ENCODE measurements at places on chromosomes 3 and 15. TPM values are rescaled to one million over a fixed set of nuclear protein-coding genes. Genes with fewer than 3 reads are reported as not detected.

The EPB42 gene
- not detected for total RNA-seq

The GPR149 gene
- total RNA-seq: not detected

The TRPC1 gene
- 3.1 TPM for total RNA-seq

The SPTSSB gene
- not detected for total RNA-seq

The PTH1R gene
- not detected for total RNA-seq

The ZNF770 gene
- 39.4 TPM for total RNA-seq

The MCF2L2 gene
- total RNA-seq: 1.7 TPM

The CFAP91 gene
- total RNA-seq: 0.57 TPM

The C3orf85 gene
- total RNA-seq: not detected

The GP9 gene
- not detected for total RNA-seq

The ULK3 gene
- total RNA-seq: 58.9 TPM

All from activated naive CD4-positive, alpha-beta T cell treated with anti-CD3 and anti-CD28 coated beads for 36 hours (primary cell).